ENCODE measurements at places on chromosomes 11 and 22. TPM values are rescaled to one million over a fixed set of nuclear protein-coding genes. Genes with fewer than 3 reads are reported as not detected.

PHF5A gene
- 21.9 TPM for polyA plus RNA-seq

RAB3IL1 gene
- 15.4 TPM for polyA plus RNA-seq

ZP1 gene
- 1.6 TPM for polyA plus RNA-seq

ALDH3B1 gene
- 16.9 TPM for polyA plus RNA-seq

NCF4 gene
- polyA plus RNA-seq, result 0.54 TPM

KCNE3 gene
- 9.6 TPM for polyA plus RNA-seq

CALCA gene
- polyA plus RNA-seq, result not detected

MUC2 gene
- 0.77 TPM for polyA plus RNA-seq

VPREB3 gene
- polyA plus RNA-seq, result not detected

SMTNL1 gene
- 0.19 TPM for polyA plus RNA-seq

CHRM1 gene
- not detected for polyA plus RNA-seq

CD3D gene
- polyA plus RNA-seq, result 1.8 TPM

CELF1 gene
- 59.1 TPM for polyA plus RNA-seq

IGSF22 gene
- polyA plus RNA-seq, result 0.22 TPM

INSC gene
- not detected for polyA plus RNA-seq

GGTLC2 gene
- polyA plus RNA-seq, result not detected

RTL10 gene
- 13.0 TPM for polyA plus RNA-seq

DBX1 gene
- not detected for polyA plus RNA-seq

Data from hepatocyte (in vitro differentiated cells).